ENCODE measurements at places on chromosomes 2 and 18.

DNA sequence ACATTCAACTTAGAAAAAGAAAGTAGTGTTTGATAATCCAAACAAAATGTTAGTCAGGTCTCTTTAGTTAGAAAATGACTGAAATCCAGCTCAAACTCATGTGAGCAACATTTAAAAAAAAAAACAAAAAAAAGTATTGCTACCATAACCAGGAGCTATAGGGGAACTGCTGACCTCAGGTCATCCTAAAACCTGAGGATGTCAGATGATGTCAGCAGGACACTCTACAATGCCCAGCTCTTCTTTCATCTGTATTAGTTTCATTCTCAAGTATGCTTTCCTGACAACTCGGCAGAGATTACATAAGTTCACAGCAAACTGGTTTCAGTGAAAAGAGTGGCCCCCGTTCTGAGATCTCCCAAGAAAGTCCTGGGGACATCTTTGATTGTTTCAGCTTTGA is 4.2 kb upstream of the ESCO1 start:
- DNase-seq: no peak

DNA sequence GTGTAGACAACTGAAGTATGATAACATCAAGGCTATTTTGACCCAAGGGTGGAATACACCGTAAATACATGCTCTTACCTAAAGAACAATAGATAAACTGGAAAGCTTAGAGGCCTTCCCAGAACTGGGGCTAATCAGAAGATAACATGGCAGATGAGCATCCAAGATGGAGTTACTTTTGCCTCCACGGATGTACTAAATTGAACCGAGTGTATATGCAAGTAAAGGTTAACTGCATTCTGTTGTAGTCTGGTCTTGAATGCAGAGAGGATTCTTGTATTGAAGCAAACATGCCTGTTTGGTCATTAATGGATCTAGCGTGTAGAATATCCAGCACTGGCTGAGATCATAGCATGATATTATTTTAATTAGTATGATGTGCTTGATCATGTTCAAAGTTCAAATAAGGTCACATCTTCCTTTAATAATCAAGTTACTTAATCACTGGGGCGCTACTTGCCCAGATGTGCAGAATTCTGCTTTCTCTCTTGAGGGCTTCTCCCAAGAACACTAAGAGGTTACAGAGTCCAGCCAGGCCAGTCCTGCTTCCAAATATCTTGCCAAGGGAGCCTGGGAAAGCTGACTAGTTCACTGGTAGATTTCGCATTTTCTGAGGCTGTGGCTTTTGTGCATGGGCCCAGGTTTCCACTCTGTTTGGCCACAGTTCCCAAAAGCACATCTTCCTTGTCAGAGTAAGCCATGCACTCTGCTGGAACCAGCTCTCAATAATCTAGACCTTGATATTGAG is 37.5 kb upstream of the ACSL3 start:
- no peak for DNase-seq

- no peak for DNase-seq
Measured at GRCh38 chr18:11004951-11005350, 144.4 kb downstream of the PIEZO2 start.

GRCh38 chr2:119366161-119366648 is 429 bp downstream of the C2orf76 start:
- DNase-seq: no peak

- DNase-seq: no peak
Measured at GRCh38 chr2:172927641-172928357, 147.8 kb upstream of the MAP3K20 start.
